ENCODE measurements at places on chromosomes 6 and 20.

DNA sequence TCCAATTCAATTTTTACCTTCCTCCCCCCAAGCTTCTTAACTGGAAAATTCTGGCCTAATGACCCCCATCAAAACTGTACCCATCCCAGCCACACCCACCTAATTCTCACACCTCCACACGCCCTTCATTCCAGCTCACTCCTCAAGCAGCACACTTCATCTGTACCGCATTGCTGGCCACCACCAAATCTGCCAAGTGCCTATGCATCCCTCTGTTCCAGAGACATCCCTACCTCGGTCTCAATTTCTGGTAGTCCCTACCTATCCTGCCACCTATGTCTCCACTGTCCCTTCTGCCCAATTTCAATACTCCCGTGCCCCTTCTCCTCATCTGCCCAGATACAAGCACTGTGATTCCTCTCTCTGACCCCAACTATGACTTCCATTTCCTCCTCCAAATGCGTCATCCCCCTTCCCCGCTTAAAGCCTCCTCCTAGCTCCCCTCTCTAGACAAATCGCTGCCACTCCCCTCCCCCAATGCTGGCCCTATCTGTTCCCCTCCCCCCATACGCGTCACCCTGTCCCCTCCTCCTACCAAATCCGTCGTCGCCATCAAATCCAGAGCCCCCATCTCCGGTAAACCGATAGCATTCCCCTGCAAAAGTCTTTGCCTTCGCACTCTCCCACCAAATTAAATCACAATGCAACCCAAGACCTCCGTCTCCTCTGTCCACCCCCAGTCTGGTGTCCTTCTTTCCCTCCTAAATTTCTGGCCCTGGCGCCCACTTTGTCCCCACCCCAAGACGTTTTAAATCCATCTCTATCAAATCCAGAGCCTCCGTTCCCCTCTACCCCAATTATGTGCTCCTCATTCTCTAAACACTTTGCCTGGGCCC, 1.2 kb downstream of the MTCH1 start:
- DNase-seq, result peak; percentile 73

GRCh38 chr20:24768201-24768636, 180.8 kb upstream of the CST7 start:
- DNase-seq, result no peak

GRCh38 chr20:26169506-26169905, 472.9 kb upstream of the ZNF337 start:
- no peak for DNase-seq

DNA sequence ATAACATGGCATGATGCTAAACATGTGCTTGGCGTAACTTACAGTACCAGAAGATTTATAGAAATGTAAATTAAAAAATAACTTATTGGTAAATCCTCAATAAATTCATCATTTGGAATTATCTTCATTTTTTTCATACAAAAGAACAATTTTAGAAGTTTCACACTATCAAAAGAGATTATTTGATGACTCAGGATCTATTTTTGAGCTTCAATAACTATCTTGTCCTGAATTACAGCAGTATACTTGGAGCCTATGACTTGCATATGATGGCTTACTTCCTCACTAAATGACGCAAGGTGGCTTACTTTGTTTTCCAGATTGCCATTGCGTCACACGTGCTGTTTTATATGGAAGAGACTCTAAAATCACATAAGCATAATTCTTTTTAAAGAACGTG, 49.2 kb downstream of the KHDRBS2 start:
- no peak for DNase-seq

- DNase-seq, result no peak
These were observed 163.6 kb upstream of the CST7 start for GRCh38 chr20:24785141-24786110.

- DNase-seq, result peak; percentile 62
These were observed 14.6 kb downstream of the RTN4IP1 start for GRCh38 chr6:106614592-106615257.

DNA sequence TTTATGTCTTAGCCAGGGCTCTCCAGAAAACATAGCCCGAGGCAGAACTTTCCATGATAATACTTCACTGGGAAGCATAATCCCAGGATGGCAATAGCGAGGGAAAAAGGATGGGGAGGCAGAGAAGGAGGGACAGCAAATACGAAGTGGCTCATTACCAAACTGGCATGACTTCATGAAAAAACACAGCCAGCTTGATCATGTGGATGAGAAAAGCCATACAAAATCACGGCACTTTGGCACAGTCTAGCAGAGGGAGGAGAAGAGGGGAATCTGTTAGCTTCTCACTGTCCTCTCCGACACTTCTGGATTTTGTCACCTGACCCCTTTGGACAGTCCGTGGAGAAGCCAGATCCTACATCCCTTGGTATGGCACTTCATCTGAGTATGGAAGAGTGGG, 212.5 kb upstream of the GRIK2 start:
- DNase-seq, result no peak

GRCh38 chr6:41972826-41973225, 31.2 kb upstream of the CCND3 start:
- DNase-seq, result no peak

DNA sequence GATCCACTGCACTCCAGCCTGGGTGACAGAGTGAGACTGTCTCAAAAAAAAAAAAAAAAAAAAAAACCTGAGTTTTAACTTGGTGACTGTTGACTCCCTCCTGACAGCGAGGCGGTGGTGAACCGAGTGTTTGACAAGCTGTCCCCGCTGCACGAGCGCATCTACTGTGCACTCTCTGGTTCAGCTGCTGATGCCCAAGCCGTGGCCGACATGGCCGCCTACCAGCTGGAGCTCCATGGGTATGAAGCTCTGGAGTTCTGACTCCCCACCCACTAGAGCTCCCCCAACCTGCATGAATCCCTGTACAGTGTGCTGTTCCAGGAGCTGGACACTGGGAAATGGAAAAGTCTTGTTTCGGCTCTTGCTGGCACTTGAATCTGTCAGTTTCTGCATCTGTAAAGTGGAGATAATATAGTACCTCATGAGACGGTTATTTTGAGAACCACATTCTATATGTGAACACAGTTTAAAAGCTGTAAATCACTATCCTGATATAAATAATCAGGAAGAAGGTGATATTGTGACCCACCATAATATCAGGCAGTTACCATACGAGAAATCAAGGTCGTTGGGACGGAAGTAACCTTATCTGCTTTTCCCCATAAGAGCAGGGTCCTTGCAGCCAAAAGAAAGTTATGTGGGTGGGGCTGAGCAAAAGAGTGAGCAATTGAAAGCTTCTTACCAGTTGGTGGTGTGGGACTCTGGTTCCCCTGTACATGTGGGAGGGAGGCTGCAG, 3.3 kb downstream of the PSMB9 start:
- no peak for DNase-seq

DNA sequence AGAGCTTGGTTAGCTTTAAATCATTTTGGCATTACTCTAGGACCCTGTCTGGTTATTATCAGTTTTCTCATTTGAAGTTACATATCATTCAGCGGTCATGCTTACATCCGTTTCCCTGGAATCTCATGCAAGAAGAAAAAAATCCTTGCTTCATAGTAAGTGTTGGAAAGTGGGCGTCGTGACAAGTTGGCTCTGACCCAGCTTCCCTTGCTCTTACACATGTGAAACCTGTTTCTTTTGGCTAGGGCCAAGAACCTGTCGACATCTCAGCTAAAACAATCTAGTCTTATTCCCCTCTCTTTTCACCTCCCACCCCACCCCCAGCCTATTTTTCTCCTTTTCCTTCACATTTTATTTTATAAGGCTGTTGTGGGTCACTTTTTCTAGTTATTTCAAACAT, 45.5 kb downstream of the ANKS1A start:
- no peak for DNase-seq

DNA sequence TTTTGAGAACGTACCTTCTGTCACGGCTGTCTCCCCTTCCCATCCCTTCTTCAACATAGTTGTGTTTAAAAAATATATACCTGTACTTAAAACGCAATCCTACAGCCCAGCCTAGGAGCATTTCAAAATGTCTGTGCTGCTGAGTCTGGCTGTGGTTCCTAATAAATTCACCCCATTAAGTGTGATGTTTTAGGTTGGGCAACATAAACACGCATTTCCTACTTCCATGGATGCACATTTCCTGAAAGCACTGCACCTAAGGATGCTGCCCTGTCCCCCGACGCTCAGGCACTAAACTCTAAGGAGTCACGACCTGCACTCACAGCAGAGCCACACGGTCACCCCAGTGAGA, 1.2 kb downstream of the REV3L start:
- no peak for DNase-seq

Measured in iPS-NIHi11 (cell line).